ENCODE measurements at places on chromosomes 11 and 22.

- peak; percentile 87 for DNase-seq
These were observed 46.1 kb downstream of the ARFGAP2 start for GRCh38 chr11:47130543-47130942.

- DNase-seq, result no peak
These were observed 65.6 kb downstream of the THAP12 start for GRCh38 chr11:76315182-76315853.

DNA sequence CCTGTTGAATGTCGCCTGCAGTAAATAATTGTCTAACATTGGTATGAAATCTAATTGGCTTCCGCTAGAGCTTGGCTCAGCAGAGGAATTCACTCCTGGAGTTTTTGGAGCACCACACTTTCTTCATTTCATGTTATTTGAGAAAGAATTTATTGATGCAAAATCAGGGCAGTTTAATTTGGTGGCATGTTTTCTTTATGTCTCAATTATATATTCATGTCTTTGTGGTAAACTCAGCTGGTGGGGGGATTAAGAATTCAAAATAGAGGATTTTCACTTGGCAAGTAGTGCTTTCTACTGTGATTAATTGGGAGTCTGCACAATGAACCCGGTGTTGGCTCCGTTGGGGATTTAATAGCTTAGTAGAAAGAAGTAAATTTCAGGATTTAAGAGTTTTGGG is 784.4 kb downstream of the NTM start:
- no peak for DNase-seq

DNA sequence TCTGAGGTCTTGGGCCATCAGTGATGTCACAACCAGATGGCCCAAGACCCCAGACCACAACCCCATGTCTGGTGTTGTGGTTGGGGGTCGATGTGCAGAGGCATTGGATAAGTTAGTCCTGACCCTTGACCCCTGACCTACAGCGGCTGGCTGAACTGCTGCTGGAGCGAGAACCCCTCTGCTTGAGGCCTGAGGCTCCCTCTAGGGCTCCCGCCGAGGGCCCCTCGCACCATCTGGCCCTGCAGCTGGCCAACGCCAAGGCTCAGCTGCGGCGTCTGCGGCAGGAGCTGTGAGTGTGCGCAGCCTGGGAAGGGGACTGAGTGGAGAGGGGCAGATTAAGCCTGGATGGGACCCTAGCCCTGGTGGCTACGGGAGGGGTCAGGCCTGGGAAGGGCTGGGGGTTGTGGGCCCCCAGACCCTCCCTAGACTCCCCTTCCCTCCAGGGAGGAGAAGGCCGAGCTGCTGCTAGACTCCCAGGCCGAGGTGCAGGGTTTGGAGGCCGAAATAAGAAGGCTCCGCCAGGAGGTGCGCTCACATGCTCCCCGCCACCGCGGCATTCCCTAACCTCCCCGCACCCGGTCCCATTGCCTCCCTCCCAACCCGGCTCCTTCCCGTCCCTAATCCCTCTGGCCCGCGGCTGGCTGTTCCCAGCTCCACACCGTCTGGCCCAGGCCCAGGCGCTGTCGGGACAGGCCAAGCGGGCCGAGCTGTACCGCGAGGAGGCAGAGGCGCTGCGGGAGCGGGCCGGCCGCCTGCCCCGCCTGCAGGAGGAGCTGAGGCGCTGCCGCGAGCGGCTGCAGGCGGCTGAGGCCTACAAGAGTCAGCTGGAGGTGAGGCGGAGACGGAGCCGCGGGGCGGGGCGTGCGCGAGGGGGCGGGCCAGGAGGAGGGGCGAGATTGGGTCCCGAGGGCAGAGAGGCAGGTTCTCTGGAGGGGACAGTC is 2.1 kb downstream of the CCDC88B start:
- peak; percentile 85 for DNase-seq
